ENCODE measurements at places on chromosomes 1 and 21.
A peak's percentile ranks its signal among the peaks of the same experiment; 100 is the strongest.

DNA sequence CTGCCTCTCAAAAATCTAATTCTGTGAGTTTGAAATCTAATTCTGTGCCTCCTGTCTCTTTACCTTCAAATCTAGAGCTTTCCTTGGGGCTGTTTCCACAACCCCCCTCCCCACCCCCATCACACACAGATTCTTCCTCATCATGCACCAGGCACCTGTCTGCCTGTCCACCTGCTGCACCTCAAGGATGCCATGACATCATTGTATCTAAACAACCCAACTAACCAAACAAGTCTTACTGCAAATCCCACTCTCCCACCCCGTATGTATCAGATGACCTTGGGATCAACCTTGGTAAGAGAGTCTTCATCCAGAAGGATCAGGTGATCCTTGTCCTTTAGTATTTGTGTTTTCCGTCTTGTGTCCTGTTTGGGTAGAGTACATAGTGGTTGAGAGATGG is 102.7 kb upstream of the SIM2 start:
- no peak for DNase-seq

GRCh38 chr1:205851993-205852392 is 2.1 kb upstream of the PM20D1 start:
- DNase-seq: no peak

GRCh38 chr1:183632964-183633363 is 2.6 kb downstream of the ARPC5 start:
- peak; percentile 10 for DNase-seq

- peak; percentile 8 for DNase-seq
These were observed 9.2 kb upstream of the TNNI1 start for GRCh38 chr1:201430776-201431175.

DNA sequence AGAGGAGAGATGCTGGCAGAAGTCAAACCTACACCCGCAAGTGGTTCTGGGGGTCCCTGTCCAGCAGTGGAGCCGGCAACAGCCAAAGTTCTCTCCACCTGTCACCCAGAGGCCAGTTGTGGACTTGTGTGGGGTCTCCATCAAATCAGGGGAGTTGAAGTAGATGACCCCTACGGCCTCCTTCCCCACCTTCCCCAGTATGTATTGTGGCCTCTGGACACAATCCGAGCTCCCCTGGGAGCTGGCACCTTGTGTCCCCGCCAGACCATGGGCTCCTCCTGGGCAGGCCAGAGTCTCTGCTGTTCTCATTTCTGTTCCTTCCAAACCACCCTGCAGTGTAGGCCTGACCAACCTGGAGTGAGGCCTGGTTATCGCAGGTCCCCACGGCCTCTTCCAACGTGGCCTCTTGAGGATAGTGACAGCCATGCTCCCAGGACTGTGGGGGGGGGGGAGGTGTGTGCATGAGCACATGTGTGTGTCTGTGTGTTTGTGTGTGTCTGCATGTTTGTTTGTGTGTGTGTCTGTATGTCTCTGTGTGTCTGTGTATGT is 246.4 kb downstream of the MATN1 start:
- DNase-seq: no peak
